ENCODE measurements at places on chromosomes 5 and 9. TPM values are rescaled to one million over a fixed set of nuclear protein-coding genes. Genes with fewer than 3 reads are reported as not detected.

The LSM11 gene
- total RNA-seq, result 7.3 TPM

The PRLR gene
- 1.1 TPM for total RNA-seq

The ORM2 gene
- total RNA-seq, result not detected

The AJM1 gene
- total RNA-seq, result 1.2 TPM

The PCDHGB4 gene
- 4.2 TPM for total RNA-seq

The RASA1 gene
- total RNA-seq, result 22.6 TPM

The CDX1 gene
- total RNA-seq, result 0.27 TPM

The PTGS1 gene
- total RNA-seq, result 2.7 TPM

The CD72 gene
- total RNA-seq, result 1.6 TPM

The NMUR2 gene
- 0.18 TPM for total RNA-seq

The ACTL7A gene
- not detected for total RNA-seq

The NUTM2G gene
- total RNA-seq, result not detected

The TERT gene
- total RNA-seq, result not detected

The MVB12B gene
- 11.3 TPM for total RNA-seq

The DENND4C gene
- 38.4 TPM for total RNA-seq

The NEUROG1 gene
- not detected for total RNA-seq

The AFAP1L1 gene
- 75.3 TPM for total RNA-seq

The FOXI1 gene
- not detected for total RNA-seq

The AQP3 gene
- 5.6 TPM for total RNA-seq

The ST8SIA4 gene
- total RNA-seq, result 9.3 TPM

The MSANTD3 gene
- 14.9 TPM for total RNA-seq

Data from muscle of leg (tissue), 16 donors.